ENCODE measurements at places on chromosomes 2 and 18.

GRCh38 chr2:289362-290089 is 1.6 kb upstream of the ALKAL2 start:
- DNase-seq, result no peak

GRCh38 chr2:30938196-30938595 is 130.9 kb upstream of the CAPN13 start:
- no peak for DNase-seq

- peak; percentile 68 for DNase-seq
Observed at GRCh38 chr2:135256531-135257260, 204.6 kb downstream of the RAB3GAP1 start.

GRCh38 chr2:184551626-184552025 is 46.7 kb upstream of the ZNF804A start:
- DNase-seq, result no peak

DNA sequence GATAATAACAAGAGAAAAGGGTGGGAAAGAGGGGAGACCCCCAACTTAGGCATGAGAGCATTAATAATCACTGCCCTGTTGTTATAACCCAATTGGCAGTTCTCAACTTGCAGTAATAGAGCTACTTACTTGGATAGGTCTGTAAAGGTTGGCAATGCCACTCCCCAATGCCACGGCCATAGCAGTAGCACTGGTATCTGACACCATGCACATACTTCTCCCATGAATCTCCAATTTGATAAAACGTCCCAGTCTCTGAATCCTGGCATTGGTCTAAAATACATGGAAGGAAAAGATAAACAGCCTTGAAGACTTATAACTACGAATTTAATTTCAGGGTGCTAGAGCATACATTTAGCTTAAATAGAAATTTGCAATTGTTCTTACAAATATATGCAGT is 16.8 kb downstream of the FN1 start:
- no peak for DNase-seq

- DNase-seq, result no peak
Observed at GRCh38 chr2:128320906-128321771, 2.5 kb upstream of the HS6ST1 start.

- no peak for DNase-seq
Observed at GRCh38 chr2:164014068-164014731, 278.4 kb upstream of the FIGN start.

GRCh38 chr2:206635015-206635414 is 7.3 kb upstream of the FAM237A start:
- no peak for DNase-seq

- DNase-seq, result peak; percentile 13
Observed at GRCh38 chr2:111923276-111923804, 24.9 kb downstream of the MERTK start.

Data from HCEC 1CT (cell line).